Stimulated activated memory B cell treated with anti-CD40 and anti-IgM and Interleukin-4, amounts not matched to agents 10 μg/mL and 1 μg/mL and 100 μg/mL, for 72 hours (primary cell): ENCODE measurements at places on chromosomes 1 and 21.

- peak; percentile 61 for ATAC-seq
These were observed 679 bp downstream of the ABL2 start for GRCh38 chr1:179228783-179229213.

DNA sequence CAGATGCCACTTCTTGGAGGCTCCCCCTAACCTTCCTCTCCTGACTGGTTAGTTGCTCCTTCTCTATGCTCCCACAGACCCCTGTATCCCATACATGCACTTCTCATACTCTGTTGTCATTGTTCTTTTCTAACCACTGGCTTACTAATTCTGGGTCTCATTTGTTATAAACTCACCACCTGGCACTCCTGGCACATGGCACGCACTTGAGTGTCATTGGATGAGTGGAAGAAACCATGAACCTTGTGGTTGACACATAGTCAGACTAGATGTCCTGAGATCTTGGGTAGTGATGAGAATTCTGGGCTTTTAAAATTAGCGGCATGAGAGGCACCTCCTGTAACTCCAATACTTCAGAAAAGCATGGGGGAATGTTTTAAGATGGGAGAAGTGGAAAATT, 49.3 kb downstream of the TRIM62 start:
- ATAC-seq, result no peak

DNA sequence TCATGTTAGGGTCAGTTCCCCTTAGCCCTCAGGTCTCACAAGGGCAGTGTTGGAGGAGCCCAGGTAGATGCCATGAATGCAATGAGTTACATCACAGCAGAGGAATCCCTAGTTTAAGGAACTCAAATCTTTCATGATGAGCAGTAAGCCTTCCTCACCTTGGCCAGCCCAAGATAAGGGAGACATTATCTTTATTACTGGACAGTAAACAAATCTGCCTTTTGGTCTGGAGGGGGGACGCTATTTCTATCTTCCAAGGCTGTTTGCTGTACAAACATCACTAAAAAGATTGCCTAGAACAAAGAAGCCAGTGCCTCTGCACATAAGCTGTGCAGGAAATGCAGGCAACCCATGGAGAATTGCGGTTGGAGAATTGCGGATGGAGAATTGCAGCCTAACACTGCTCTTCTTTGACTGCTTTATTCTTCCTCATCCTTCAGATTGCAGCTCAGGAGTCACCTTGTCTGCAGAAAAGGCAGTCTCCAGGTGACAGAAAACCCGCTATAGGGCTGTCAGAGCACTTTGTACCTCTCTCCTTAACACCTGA, 2.3 kb upstream of the CHI3L1 start:
- no peak for ATAC-seq

DNA sequence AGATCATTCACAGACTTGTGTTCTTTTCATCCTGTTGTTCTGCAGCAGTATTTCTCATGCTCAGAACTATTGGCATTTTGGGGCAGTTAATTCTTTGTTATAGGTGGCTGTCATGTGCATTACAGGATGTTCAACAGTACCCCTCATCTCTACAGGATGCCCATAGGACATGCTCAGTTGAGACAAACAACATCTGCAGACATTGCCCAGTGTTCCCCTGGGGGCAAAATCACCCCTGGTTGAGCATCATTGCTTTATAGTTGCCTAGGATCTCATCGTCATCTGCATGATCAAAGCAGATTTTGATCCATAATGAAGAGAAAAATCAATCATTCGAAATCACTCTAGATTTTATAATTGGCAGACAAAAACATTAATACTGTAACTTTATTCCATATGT, 222.5 kb upstream of the CACYBP start:
- no peak for ATAC-seq

GRCh38 chr1:55087439-55087838, 48.1 kb downstream of the PCSK9 start:
- no peak for ATAC-seq

DNA sequence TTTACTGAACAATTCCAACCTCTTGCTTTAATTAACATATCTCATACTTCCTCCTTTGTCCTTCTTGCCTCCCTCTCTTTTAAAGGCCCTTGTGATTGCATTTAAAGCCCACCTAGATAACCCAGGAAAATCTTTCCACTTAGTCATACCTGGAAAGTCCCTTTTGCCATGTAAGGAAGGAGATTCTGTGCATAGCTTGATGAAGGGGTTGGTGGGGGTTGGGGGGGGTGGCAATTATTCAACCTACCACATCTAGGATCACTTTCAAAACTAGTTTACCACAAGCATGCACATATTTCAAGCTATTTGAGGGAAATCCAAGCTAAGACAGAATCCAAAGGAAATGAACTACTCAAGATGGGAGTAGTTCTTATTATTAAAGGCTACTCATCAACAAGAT, 249.1 kb upstream of the PTBP2 start:
- no peak for ATAC-seq

GRCh38 chr1:208206092-208206698, 38.0 kb downstream of the PLXNA2 start:
- no peak for ATAC-seq

- peak; percentile 63 for ATAC-seq
These were observed 27.7 kb downstream of the PIGP start for GRCh38 chr21:37045149-37045548.

GRCh38 chr21:22584308-22584707, 1586.1 kb downstream of the NCAM2 start:
- ATAC-seq, result no peak

GRCh38 chr1:1841575-1841995, 49.3 kb downstream of the GNB1 start:
- ATAC-seq, result no peak

DNA sequence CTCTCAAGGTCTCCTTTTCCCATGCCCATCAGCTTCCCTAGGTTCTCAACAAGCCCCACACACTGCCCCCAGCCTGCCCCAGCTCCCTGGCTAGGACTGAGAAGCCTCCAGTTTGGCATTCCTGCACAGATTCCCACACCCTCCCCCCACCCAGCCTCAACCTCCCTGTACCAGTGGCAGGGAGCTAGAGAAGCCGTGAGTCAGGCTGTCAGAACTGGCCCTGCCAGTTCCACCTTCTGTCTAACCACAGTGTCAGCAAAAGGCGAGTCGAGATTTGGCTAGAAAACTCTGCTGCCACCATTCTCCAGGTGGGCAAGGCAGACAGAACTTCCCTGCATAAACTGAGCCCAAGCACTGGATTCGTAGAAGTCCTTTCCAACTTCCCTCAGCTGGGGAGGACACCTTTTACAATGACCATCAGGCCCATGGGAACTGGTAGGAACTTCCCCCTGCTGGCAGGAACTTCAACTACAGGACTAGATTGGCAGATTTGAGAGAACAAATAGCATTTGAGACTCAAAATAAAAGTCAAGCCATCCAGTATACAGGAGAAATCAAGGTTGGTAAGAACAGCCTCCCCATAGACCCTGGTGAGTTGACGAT, 31.0 kb downstream of the TNNT2 start:
- ATAC-seq, result no peak

- ATAC-seq, result peak; percentile 78
These were observed 8.5 kb downstream of the CCT8 start for GRCh38 chr21:29064850-29065481.

DNA sequence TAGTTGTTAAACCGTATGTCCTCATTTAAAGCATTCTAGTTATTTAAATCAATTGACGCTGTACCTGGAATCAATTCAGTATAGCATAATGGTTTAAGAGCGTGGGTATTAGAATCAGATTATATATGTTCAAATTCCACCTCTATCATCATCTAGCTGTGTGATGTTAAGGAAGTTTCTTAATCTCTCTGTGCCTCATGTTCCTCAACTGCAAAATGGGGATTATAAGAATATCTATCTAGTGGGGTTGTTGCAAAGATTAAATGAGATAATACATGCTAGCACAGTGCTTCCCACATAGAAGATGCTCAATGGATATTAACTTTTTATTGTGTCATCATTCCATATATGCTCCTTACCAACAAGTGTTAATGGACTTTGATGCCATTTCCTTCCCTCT, 16.0 kb downstream of the MIXL1 start:
- ATAC-seq, result no peak

GRCh38 chr1:109887271-109887670, 23.4 kb upstream of the CSF1 start:
- peak; percentile 1 for ATAC-seq

- no peak for ATAC-seq
These were observed 247.9 kb downstream of the NPHP4 start for GRCh38 chr1:5744341-5744740.

DNA sequence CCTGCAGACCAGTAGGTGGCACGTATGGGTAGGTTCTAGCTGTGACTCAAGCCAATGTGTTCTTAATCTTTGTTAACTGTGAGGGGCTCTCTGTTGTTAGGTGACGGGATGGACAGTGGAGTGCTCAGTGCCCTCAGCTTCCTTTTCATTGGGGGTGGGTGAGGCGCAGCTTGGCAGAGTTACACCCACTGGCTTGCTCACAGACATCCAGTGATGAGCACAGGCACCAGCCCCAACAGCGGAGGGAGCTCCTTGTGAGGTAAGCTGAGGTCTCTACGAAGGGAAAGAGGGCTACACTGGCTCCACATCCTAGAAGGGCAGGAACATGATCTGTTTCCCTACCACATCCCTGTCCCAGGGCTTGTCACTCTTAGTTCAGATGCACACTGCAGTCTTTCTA, 871.3 kb downstream of the LRRIQ3 start:
- ATAC-seq, result no peak
